ENCODE measurements at places on chromosomes 11 and 22. TPM values are rescaled to one million over a fixed set of nuclear protein-coding genes. Genes with fewer than 3 reads are reported as not detected.

The OR52N4 gene
- total RNA-seq: not detected

The APOL5 gene
- not detected for total RNA-seq

The PIH1D2 gene
- total RNA-seq: 1.5 TPM

The SLC22A6 gene
- not detected for total RNA-seq
